ENCODE measurements at places on chromosomes 1 and 21. TPM values are rescaled to one million over a fixed set of nuclear protein-coding genes. Genes with fewer than 3 reads are reported as not detected.

THEM5 gene
- not detected for total RNA-seq

DNA sequence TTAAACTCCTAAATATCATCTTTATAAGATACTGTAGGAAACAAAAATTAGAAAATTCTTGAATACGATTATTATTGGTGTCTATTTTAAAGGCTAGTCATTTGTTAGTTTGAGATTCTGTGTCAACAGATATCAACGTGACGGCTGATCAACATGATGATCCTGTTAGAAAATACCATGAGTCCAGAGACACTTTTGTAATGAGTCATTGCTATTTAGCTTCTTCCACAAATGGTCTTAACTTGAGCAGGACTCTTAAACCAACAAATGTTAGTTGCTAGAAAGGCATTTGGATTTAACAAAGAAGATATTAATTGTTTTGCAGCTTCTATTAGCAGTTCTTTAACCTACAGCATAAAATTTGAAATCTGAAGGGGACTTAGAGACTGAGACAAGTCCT, 131.2 kb downstream of the TGFB2 start:
- no peak for DNase-seq

GRCh38 chr1:2212532-2213491, 15.3 kb upstream of the SKI start:
- no peak for DNase-seq

GRCh38 chr1:82299056-82299455, 498.3 kb downstream of the ADGRL2 start:
- DNase-seq, result no peak

Measured in mesenteric fat pad (tissue), 1 donor.